ENCODE measurements at places on chromosomes 4 and X.

DNA sequence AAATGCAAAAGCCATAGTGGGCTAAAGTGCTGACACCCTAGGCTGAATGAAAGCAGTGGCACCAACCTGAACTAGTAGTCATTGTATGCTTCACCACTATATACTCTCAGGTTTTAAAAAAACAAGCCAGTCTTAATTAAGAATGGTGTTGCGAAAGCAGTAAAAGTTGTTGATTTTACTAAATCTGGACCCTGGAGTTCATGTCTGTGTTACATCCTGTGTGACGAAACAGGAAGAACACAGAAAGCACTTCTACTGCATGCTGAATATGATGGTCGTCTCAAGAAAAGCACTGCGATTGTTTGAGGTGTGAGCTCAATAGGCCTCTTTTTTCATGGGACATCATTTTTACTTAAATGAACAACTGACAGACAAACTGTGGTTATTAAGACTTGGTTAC is 24.2 kb upstream of the GDPD2 start:
- DNase-seq, result peak; percentile 5

- DNase-seq, result no peak
Measured at GRCh38 chrX:19602866-19603622, 87.7 kb upstream of the MAP3K15 start.

DNA sequence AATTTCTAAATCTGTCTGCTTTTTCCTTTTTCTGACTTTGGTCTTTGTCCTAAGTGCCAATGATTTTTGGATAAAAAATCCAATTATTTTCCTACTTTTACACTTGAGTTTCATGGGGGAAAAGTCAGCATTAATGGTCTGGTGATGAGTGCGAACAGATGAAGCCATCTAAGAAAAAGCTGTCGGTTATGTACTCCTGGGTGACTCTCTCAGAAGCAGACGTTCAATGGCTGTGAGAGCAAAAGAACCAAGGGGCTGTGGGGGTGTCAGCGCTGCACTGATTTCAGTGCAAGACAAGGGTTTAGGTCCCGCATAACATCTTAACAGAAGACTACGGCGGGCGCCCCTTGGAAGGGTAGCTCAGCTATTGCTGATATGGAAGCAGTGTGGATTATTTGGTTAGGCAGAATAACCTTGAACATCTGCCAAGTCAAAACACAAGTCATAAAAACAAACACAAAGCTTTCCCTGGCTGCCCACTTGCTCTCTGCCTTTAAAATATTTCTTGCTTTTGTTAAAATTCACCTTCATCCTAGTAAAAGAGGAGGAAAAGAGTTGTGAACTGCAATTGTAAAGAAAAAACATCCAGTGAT is 240.5 kb downstream of the MAML3 start:
- DNase-seq, result no peak

GRCh38 chrX:24870143-24870542 is 145.6 kb downstream of the ARX start:
- no peak for DNase-seq

- no peak for DNase-seq
Measured at GRCh38 chr4:123359449-123360315, 36.9 kb upstream of the SPRY1 start.

DNA sequence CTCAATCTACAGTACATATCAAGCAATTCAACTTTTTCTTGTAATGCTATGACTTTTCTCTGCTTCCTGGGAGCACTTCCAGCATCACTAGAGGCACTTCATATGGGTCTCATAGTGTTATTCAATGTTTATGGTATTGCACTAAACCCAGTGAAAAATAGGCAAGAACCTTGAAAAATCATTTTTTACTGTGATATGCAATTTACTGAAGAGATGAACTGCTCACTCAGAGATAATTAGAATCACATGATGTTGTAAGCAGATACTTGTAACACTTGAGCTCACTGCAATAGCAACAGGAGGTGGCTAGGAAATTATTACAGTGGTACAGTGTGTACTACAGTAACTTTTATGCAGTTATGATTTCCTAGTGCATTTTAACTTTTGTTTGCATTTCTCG is 93.3 kb downstream of the RASGEF1B start:
- no peak for DNase-seq

GRCh38 chr4:98663226-98664006 is 5.0 kb upstream of the TSPAN5 start:
- peak; percentile 42 for DNase-seq

GRCh38 chr4:105594099-105595010 is 41.9 kb downstream of the ARHGEF38 start:
- peak; percentile 62 for DNase-seq

DNA sequence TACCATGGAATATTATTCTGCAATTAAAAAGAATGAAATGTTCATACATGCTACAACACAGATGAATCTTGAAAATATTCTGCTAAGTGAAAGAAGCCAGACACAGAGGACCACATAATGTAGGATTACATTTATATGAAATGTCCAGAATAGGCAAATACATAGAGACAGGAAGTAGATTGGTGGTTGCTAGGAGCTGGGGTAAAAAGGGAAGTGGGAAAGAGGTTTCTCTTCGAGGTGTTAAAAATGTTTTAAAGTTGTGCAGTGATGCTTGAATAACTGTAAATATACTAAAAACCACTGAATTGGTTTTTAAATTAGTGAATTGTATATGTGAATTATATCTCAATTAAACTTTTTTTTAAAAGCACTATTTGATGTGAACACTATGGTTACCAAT is 3.6 kb upstream of the NXT2 start:
- DNase-seq, result peak; percentile 33

- no peak for DNase-seq
Measured at GRCh38 chr4:86346320-86346719, 13.5 kb downstream of the MAPK10 start.

DNA sequence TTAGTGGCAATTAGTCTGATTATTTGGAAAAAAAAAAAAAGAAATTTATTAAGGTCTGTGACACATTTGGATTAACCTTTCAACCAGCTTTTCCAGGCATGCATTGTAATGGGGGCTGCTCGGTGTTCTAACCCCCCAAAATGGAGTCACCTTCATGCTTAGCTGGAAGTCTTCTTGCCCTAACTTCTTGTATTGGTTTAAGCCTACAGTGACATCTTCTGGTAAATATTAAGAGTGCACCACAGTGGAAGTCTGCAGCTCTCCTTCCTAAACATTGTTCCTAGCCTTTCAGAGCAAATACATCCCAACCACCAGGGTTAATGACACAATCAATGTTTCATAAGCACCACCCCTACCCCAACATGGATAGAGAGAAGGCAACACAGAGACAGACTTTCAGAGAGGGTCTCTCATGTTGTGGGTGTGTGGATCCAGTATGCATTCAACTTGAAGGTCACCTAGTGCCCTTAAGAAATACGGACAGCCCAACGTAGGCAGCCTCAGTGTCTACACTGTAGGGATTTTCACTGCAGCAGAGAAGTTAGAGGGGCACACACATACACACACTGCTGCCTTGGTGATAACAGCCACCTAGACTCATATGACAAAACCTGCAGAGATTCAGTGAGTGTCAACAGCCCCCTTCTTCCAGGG is 142.9 kb upstream of the MBNL3 start:
- DNase-seq, result peak; percentile 18

- DNase-seq, result no peak
Measured at GRCh38 chr4:73718375-73719373, 21.7 kb upstream of the CXCL8 start.

- no peak for DNase-seq
Measured at GRCh38 chrX:46327566-46328115, 217.6 kb downstream of the ZNF674 start.

All from suppressor macrophage treated with lipopolysaccharide for 1 hour (primary cell).